ENCODE measurements at places on chromosomes 12 and 14.

- peaks cover 10% of the 10 kb centered on the region for H3K27me3 ChIP-seq
- no peak overlapping the region for H3K4me3 ChIP-seq
- H3K27ac ChIP-seq, result no peak overlapping the region
- H3K36me3 ChIP-seq, result no peaks in the 10 kb centered on the region
- peak; percentile 84 for DNase-seq
Observed at GRCh38 chr14:103103461-103104388, 9.2 kb downstream of the EXOC3L4 start.

DNA sequence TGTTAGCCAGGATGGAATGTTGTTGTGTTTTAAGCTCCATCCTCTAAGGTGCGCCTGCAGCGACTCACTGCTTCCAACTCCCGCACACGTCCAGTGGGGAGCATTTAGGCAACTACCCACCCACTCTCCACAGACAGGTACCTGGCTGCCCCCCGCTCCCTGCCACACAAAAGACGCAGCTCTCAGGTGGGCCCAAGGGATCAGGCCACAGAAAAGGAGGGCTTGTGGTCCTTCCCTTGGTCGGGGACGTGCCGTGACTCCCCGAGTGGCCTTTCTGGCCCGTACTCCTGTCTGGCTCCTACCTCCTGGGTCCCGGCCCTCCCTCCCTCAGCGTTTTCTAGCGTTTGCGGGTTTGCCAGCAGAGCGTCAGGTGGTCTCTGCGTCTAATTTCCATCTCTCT lies 16.2 kb downstream of the TEDC1 start:
- no peaks in the 10 kb centered on the region for H3K4me1 ChIP-seq
- no peaks in the 10 kb centered on the region for H3K36me3 ChIP-seq
- H3K27me3 ChIP-seq, result no peaks in the 10 kb centered on the region
- no peak for DNase-seq
- H3K4me3 ChIP-seq, result no peak overlapping the region
- no peak overlapping the region for H3K27ac ChIP-seq

DNA sequence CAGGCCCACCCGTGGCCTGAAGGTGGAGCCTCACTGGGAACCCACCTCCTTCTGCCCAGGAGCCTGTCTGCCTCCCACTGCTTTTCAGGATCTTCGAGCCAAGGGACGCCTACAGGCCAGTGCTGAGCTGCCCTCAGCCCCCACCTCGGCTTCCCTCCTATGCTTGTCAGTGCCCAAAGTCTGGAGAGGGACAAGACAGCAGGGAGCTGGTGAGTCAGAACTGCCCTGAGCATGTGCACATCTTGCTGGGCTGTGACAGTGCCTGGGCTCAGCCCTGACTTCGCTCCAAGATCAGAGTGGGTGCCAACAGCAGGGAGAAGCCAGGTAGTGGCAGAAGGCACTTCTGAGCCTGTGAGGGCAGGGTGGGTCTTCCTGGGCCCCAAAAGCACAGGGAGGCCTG lies 286.8 kb downstream of the AEBP2 start:
- H3K36me3 ChIP-seq, result no peaks in the 10 kb centered on the region
- H3K4me3 ChIP-seq, result no peak overlapping the region
- no peaks in the 10 kb centered on the region for H3K27me3 ChIP-seq
- no peaks in the 10 kb centered on the region for H3K4me1 ChIP-seq
- H3K27ac ChIP-seq, result no peak overlapping the region

GRCh38 chr14:78282437-78282836 lies 112.3 kb downstream of the NRXN3 start:
- peaks cover 3% of the 10 kb centered on the region for H3K4me1 ChIP-seq
- DNase-seq, result no peak
- no peaks in the 10 kb centered on the region for H3K36me3 ChIP-seq
- no peaks in the 10 kb centered on the region for H3K27me3 ChIP-seq
- no peak overlapping the region for H3K4me3 ChIP-seq
- no peak overlapping the region for H3K27ac ChIP-seq

GRCh38 chr14:53368711-53369201 lies 215.6 kb upstream of the DDHD1 start:
- H3K36me3 ChIP-seq, result no peaks in the 10 kb centered on the region
- no peak for DNase-seq
- H3K27ac ChIP-seq, result no peak overlapping the region
- H3K27me3 ChIP-seq, result no peaks in the 10 kb centered on the region
- no peak overlapping the region for H3K4me3 ChIP-seq

All from trophoblast cell (in vitro differentiated cells and primary cell).